Activated CD8-positive, alpha-beta memory T cell treated with anti-CD3 and anti-CD28 coated beads for 48 hours (primary cell): ENCODE measurements at places on chromosomes 5 and 9.

- no peak for DNase-seq
Observed at GRCh38 chr5:72328172-72328571, 8.0 kb downstream of the PTCD2 start.

GRCh38 chr5:131142970-131143617 lies 22.0 kb downstream of the HINT1 start:
- DNase-seq = no peak

- DNase-seq = no peak
Observed at GRCh38 chr5:172437445-172438318, 16.6 kb downstream of the SH3PXD2B start.

DNA sequence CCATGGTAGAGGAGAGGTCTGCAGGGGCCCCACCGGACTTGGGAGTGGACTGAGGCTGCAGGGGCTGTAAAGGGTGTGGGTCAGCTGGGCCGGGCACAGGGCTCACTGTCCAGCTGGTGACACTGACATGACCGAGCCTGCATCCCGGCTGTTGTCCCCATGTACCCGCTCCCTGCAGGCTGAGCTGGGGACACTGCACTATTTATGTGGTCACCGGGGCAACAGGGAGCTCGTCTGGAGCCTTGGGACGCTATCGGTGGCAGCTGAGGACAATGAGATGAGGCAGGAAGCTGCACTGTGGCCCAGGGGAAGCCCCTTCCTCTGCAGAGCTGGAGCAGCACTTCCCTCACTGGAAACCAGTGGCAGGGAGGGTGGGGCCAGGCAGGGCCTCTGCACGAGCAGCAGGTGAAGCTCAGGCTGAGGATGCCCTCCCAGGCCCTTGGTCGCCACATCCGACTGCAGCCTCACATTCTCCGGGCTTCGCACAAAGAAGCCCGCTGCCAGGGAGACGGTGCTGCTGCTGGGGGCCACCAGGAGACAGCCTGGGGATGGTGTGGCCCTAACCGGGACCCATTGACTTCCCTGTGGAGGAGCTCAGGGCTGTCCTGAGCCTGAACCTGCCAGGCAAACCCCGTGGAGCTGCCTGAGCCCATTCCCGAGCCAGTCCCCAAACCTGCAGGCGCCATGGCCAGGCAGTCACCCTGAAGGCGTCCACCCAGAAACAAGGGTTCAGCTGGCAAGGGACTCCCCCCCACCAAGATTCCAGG lies 26.4 kb downstream of the ZDHHC11B start:
- DNase-seq = no peak

DNA sequence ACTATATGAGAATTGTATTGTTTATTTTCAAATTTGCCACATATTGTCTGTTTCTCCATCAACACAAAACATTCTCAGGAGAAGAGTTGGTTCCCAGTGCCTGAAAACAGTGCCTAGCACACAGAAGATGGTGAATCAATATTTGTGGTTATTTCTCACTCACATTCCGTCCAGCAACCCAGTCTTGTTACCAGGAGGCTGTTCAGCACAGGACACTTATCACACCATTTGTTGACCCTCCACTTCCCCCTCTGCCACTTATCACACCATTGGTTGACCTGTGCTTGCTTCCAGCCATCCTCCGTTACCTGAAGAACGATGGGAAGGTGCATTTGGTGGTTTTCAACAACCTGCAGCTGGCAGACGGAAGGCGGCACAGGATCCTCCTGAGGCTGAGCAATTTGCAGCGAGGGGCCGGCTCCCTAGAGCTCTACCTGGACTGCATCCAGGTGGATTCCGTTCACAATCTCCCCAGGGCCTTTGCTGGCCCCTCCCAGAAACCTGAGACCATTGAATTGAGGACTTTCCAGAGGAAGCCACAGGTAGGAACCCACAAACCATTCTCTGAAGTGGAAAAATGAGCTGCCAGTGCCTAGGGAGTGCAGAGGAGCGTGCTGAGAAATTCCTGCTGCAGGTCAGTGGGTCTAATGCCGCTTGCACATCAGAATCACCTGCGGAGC lies 20.5 kb downstream of the THBS4 start:
- no peak for DNase-seq

DNA sequence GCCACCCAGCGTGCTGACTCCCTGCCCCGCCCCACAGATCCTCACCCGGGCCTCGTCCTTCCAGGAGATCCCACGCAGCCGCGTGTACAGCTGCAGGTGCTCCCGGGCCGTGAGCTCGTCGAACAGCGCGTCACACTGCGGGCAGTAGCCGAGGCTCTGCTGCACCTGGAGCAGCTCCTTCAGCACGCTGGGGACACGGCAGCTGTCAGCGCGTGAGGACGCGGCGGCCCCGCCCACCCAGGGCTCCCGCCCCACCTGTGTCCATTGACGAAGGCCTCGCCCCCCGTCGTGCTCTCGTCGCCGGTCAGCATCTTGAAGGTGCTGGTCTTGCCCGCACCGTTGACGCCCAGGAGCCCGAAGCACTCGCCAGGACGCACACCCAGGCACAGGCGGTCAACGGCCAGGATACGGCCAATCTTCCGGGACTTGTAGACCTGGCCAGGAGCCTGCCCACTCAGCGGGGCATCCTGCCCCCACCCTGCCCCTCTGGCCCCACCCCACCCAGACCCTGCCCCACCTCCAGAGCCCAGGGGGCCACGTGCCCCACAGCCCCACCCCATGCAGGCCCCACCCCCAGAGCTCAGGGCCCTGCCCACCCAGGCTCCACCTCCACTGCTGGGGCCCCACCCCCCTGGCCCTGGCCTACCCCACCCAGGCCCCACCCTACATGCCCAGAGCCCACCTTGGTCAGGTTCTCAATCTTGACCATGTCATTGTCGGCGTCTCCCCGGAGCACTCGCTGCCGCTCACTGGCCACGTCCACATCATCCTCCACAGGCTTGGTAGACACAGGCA lies 13.8 kb upstream of the CLIC3 start:
- no peak for DNase-seq

GRCh38 chr9:87294126-87294525 lies 203.5 kb upstream of the DAPK1 start:
- no peak for DNase-seq
